ENCODE measurements at places on chromosomes 7 and 10.

DNA sequence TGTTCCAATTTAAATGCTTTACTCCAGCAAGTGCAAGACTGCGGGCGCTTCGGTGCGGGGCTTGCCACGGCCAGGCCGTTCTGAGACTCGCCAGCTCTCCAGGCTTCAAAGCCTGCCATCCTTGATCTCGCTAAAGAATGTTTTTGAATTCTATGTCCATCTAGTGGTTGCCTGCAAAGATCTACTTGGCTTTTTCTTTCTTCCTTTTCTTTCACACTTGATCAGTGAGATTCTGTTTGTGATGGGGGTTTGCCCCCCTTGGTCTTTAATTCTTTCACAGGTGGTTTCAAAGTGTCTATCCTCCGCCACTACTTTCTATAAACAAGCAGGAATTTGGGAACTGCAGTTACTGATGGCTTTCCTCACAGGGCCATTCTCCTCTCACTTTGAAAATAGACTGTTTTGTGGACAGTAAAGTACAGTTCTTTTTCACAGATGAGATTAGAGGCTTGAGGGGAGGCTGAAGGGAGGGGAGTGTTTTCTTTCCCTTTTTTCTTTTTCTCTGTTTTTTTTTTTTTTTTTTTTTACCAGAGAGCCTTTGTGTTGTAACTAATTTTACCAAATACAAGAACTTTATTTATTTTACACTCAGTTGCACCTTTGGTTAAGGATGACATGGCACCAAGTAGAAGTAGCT, 15.2 kb upstream of the FBXW4 start:
- no peak for DNase-seq

DNA sequence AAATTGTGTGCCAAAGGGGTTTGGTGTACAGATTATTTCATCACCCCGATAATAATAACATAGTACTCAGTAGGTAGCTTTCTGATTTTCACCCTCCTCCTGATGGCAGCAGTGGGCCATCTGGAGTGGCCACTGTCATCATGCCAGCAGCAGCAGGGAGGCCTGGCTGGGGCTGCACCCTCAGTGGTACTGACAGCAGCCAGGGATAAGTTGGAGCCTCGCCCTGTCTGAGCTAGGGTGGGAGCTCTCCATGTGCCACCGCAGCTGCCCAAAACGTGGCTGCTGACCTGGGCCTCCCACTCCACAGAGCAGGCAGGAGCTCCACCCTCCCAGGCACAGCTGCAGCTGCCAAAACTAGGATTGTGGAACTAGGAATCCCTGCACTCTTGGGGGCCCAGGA, 700.8 kb upstream of the KCND2 start:
- no peak for DNase-seq

- DNase-seq: no peak
Observed at GRCh38 chr10:1577373-1577770, 160.0 kb downstream of the ADARB2 start.

DNA sequence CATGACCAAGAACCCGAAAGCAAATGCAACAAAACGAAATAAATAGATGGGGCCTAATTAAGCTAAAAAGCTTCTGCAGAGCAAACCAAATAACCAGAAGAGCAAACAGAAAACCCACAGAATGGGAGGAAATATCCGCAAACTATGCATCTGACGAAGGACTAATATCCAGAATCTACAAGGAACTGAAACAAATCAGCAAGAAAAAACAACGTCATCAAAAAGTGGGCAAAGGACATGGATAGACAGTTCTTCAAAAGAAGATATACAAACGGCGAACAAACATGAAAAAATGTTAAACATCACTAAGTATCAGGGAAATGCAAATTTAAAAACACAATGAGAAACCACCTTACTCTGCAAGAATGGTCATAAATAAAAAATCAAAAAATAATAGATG, 35.3 kb upstream of the CACUL1 start:
- no peak for DNase-seq

DNA sequence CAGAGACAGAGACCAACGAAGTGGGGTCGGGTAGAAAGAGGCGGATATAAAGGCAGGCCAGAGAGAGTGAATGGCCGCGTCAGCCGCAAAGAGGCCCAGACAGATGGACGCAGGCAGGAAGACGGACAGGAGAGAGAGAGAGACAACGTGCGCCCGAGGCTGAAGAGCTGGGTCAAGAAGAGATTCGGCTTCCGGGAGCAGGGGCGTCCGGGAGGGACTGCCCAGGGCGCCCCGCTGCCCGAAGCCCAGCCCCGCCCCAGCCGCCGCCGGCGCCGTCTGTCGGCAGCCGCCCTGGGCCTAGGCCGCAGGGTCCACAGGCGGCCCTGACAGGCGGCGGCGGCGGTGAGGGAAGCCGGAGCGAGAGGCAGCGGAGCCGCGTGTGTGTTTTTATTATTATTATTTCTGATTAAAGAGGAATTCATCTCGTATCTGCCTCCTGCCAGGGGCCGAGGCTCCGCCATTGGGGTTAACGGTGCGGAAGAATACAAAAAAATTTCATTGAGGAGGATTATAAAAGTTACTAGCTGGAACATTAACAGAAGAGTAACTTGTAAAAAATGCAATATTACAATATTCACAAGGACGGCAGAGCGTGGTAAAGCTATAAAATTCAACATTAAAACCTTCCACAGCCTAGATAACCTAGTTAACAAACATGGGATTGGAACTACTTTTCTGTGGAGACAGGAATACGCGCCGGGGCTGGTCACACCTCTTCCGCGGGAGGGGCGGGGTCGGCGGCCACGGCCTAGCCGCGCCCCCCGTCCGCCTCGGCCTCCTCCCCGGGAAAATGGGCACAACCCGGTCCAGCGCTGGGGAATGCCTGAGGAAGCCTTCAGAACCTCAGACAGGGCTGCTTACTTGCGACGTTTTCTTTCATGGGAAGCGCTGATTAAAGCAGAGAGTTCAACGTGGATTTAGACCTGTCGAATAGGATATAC, 29.7 kb upstream of the PAX2 start:
- no peak for DNase-seq

DNA sequence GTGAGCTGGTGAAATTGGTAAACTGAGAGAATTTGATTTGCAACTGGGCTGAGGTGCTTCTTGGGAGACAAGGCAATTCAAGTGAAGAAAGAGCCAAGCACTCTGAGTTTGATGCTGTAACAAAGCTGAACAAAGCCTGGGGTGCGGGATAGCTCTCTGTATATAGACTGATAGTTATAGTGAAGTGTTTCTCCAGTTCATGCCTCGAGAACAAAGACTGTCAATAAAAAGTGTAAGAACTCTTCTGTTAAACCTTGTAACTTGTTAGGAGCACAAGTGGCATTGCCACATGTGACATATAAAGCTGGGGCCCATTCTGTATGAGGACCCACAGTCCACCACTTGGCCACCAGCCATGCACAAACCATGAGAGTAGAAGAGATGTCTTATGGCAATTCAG, 11.3 kb upstream of the PNPLA8 start:
- no peak for DNase-seq

DNA sequence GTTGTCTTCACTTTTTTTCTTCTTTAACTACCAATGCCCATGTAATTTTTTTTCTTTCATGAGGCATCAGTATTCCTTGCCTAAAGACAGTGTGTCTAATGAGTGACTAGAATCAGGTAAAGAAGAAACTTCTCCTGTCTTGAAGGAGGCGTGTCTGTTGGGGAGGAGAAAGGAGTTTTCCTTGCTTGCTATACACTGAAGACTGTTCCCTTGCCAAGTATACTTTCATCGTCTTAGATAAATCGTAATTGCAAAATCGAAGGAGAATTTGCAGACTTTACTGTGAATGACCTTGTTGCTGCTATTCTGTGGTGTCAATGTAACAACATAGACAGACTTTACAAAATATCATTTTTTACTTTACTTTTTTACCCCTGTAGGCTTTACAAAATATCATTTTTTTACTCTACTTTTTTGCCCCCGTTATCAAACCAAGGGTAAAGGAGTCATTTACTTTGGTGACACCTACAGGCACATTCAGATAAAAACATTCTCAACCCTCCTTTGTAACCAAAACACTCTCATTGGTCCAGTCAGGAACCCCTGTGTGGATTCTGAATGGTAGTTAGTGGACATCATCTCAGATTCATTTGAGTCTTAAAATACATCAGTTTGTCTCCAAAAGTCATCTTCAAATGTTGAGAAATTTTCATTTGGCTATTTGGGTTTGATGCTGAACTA, 232.4 kb downstream of the AHR start:
- no peak for DNase-seq

DNA sequence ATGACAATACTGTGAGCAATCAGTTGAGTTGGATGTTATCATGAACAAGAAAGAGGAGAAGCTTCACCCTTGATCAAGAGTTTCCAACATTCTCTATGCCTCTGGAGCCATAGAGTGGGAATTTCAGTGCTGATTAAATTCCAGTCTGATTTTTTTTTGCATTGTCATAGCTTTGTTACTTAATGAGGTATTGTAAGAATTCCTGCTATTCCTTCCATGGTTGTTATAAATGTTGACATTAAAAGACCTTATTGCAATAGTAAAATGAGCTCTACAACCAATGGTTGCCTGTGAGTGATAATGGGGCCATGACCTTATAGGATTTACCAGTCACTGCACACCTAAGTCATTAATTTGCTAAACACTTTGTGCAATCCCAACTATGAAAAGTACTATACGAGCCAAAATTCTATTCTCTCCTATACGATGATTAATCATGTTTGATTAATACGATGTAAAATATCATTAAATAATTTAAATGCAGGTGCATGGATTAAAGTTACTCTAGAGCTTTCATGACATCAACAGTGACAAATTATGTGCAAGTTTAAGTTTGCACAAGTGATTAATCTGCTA, 353.2 kb upstream of the KLF6 start:
- no peak for DNase-seq

GRCh38 chr7:36598054-36598674, 126.1 kb downstream of the AOAH start:
- no peak for DNase-seq

DNA sequence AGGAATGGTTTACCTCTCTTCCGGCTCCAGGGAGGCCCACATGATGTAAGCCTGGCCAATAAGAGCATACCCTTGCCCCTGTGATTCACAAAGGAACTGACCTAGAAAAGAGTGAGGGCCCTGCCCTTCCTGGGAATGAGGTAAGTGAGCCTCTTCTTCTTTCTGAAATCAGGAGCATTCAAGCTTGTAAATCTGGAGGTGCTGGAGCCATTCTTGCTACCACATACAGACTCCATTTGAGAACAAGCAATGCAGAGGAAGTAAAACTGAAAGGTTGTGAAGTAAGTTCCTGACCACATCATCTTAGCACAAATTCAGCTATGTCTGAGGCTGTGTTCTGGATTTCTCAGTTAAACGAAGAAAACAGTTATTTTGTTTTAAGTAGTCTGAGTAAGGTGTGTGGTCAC, 132.2 kb downstream of the CD36 start:
- no peak for DNase-seq

DNA sequence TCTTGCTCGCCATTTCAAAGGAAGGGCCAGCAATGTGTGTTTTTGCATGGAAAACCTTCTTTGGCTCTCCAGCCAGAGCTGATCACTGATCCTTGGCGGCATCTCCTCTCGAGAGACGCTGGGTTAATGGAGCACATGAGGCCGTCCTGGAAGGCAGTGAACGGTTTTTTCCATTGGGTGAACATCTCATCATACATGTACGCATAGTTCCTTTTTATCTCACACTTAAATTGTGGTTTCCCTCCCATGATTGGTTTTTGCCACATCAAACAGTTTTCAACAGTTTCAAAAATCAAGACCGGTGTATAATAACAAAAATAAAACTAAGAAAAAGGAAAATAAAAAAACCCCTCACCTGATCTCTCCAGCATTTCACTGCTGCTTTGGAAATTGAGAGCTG, 276.4 kb downstream of the TCF7L2 start:
- DNase-seq: no peak

GRCh38 chr10:55746002-55746401, 615.1 kb downstream of the ZWINT start:
- no peak for DNase-seq

DNA sequence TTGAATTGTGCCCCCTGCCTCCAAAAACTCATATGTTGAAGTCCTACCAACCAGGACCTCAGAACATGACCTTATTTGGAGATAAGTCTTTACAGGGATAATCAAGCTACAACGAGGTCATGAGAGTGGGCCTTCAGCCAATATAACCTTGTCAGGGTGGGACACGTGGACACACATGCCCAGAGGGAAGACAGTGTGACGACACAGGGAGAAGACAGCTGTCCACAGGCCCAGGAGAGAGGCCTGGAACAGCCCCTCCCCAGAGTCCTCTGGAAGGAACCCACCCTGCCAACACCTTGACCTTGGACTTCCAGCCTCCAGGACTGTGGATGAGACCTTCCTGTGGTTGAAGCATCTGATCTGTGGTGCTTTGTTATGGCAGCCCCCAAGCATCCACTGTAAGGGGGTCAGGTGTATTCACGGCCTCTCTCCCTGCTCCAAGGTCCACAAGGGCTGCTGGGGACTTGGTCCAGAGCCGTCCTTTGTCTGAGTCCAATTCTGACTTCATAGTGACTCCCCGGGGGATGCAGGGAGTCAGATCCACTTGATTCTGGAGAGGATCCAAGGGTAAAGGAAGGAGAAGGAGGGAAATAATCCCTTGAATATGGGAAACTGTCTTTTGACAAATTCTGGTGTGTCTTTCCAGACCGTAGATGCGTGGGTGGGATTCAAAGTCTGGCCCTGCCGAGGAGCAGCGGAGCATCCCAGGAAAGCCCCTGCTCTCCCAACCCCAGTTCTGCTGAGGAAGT, 7.0 kb downstream of the CALML3 start:
- no peak for DNase-seq

DNA sequence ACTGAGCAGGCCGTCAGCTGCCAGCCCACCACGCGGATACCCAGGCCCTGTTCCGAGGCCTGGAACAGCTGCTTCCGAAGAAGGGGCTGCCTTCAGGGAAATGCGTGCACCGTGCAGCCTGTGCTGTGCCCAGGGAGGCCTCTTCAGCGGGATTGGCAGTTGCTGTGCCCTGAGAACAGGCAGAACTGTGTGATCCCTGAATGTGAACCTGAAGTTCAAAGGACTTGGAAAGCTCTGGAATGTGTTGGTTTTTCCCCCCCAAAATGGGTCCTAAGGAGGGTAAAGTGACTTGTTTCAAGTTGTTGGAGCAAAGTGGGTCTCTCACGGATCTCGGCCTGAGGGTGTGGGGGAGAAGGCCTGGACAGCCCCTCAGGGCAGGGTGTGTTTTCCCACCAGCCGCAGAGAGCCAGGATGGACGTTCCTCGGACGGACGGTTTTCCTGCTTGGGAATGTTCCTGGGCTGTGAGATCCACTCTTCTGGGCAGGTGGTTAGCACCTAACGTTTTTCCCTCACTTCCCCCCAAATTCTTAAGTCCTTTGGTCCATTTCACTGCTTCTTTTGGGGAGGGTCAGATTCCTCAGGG, 2.1 kb downstream of the SPRN start:
- DNase-seq: no peak

- peak; percentile 81 for DNase-seq
Observed at GRCh38 chr10:133329491-133330202, 7.0 kb downstream of the CALY start.

GRCh38 chr7:80346704-80347103, 165.2 kb downstream of the GNAT3 start:
- DNase-seq: no peak
